ENCODE measurements at places on chromosomes 12 and 14. TPM values are rescaled to one million over a fixed set of nuclear protein-coding genes. Genes with fewer than 3 reads are reported as not detected.

- no peak for DNase-seq
Observed at GRCh38 chr12:60333461-60333860, 737.6 kb downstream of the SLC16A7 start.

- no peak for DNase-seq
Observed at GRCh38 chr14:89851106-89851505, 103.4 kb downstream of the EFCAB11 start.

DNA sequence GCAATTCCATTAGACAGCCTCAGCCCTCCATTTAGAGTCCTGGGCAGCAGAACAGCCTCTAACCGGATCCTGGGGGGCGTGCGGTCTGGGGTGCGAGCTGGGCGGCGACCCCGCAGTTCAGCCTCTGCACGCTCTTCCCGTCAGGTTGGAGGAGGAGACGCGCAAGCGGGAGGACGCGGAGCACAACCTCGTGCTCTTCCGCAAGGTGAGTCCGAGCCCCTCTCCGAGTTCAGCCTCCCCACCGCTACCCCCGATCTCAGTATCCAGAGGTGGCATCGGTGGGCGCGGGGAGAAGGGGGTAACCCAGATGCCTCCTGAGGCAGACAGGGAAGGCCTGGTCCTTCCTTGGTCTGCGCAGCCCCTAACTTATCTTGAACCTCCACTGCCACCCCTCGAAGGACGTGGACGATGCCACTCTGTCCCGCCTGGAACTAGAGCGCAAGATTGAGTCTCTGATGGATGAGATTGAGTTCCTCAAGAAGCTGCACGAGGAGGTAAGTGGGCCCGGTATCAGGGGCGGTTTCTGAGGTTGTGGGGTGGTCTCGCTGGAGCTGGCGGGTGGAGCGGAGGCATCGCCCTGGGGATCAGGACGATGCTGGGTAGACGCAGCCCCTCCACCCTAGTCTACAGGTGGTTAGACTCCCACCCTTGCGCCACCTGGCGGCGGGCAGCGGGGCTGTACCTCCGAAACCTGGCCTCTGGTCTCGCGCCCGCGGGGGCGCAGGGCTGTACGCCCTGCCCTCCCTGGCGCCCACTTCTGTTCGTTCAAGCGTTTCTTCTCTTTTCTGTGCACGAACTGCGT, 1.3 kb downstream of the PRPH start:
- no peak for DNase-seq

GRCh38 chr12:2696136-2696535, 98.6 kb upstream of the FKBP4 start:
- no peak for DNase-seq

DNA sequence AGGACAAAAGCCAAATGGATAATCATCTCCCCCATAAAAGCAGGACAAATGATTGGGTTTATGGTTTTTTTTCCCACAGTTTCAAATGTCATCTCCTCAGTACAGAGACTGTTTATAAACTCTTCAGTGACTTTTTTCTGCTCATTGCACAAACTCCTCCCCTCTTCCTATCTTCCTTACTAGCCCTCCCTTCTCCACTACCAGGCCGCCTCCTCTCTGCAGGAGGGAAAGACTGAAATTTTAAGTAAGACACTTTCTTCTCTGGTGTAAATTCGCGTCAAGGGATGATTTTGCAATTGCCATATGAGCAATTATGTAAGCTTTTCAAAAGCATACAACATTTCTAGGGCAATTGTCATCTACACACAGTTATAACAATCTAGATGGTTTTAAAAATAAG, 37.0 kb downstream of the BTG1 start:
- no peak for DNase-seq

DNA sequence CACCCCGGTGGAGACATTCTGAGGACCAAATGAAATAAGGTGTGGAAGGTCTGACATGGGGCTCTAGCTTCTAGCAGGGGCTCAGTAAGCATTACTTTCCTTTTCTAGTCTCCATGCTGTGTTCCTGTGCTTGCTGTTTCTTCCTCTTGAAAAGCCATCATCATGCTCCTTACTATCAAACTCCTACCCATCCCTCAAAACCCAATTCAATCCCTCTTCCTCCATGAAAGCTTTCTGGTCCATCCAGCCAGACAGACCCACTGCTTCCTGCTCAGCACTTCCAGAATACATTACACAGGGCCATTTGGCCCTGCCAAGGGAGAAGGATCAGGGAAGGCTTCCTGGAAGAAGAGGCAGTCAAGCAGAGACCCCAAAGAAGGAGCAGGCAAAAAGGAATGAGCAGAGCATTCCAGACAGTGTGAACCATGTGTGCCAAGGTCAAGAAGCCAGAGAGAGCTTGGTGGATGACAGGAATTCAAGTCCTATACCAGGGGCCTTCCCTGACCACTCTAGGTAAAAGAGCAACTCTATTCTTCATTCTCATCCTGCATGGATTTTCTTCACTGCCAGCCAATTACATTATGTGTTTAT, 59.5 kb downstream of the NUAK1 start:
- no peak for DNase-seq

The ZDHHC22 gene
- polyA plus RNA-seq: 0.38 TPM

The GOLT1B gene
- 46.3 TPM for polyA plus RNA-seq

The SMOC1 gene
- 1.9 TPM for polyA plus RNA-seq

The PTPRO gene
- polyA plus RNA-seq: 277 TPM

The INHBC gene
- 0.29 TPM for polyA plus RNA-seq

The GLRX5 gene
- polyA plus RNA-seq: 81.9 TPM
